ENCODE measurements at places on chromosomes 6 and 20. TPM values are rescaled to one million over a fixed set of nuclear protein-coding genes. Genes with fewer than 3 reads are reported as not detected.
A peak's percentile ranks its signal among the peaks of the same experiment; 100 is the strongest.

Gene CRIP3
- not detected for total RNA-seq

Gene SLC22A23
- 0.81 TPM for total RNA-seq

Gene RNF144B
- total RNA-seq, result 0.05 TPM

Gene TEAD3
- total RNA-seq, result 8.4 TPM

Gene BICRAL
- total RNA-seq, result 4.4 TPM

Gene LHFPL5
- 0.10 TPM for total RNA-seq

DNA sequence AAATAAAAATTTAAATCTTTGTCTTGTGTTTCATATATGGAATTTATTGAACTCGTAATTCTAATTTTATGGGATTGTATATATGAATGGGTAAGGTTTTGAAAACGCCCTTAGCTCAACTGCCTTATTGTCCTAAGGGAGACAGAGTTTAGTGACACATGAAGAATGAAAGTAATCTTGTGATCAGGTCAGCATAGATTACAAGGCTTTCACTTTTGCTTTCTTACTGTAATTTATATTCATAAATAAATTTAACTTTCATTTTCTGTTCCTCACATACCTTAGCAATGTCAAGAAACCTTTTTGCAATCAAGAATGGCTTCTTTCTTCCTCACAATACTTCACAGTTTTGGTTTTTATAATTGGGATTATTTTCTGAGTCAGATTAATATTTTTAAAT lies 14.4 kb downstream of the KPNA5 start:
- no peak for DNase-seq
- peaks cover 11% of the 10 kb centered on the region for H3K36me3 ChIP-seq
- H3K27ac ChIP-seq, result no peak overlapping the region
- H3K4me1 ChIP-seq, result no peaks in the 10 kb centered on the region
- H3K4me3 ChIP-seq, result no peak overlapping the region

DNA sequence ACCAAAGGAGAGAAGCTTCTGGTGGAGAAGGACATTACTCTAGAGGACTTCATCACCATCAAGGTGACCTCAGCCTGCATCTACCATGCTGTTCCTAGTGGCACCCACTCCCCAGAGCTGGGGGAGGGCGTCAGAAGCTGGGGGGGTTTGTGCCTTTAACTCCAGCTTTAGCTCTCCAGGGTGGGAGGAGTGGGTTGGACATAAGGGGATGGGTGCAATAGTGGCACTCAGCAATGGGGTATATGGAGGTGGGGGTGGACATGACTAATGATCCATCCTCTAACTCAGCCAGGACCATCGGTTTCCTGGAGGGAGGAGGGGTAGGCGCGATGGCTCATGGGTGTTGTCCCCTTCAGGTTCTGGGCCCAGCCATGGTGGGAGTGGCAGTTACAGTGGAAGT lies 40.1 kb downstream of the SNRPB start:
- H3K27ac ChIP-seq, result no peak overlapping the region
- no peak overlapping the region for H3K4me3 ChIP-seq
- H3K27me3 ChIP-seq, result no peaks in the 10 kb centered on the region
- DNase-seq, result no peak

DNA sequence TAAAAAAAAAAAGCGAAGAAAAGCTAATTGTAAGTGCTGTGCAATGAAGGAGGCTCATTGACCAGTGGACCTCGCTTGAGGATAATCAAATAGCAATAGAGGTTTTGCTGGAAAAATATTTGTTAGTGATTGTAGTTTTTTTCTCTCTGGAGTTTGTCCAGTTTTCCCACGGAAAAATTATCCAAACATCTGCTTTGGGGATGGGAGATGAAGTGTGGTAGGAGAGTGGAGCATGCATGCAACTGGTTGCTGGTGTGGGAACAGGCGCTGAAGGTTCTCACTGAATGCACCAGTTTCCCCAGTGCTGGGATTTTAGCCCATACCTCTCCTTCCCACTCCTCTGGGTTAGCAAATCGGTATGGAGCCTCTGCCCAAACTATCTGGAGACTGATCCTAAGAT lies 281.7 kb upstream of the TAB2 start:
- no peak overlapping the region for H3K4me3 ChIP-seq
- H3K4me1 ChIP-seq, result peaks cover 17% of the 10 kb centered on the region
- H3K27me3 ChIP-seq, result no peaks in the 10 kb centered on the region
- no peaks in the 10 kb centered on the region for H3K36me3 ChIP-seq
- no peak for DNase-seq

- H3K36me3 ChIP-seq, result no peaks in the 10 kb centered on the region
- DNase-seq, result peak; percentile 24
- H3K27me3 ChIP-seq, result no peaks in the 10 kb centered on the region
- H3K4me3 ChIP-seq, result peak overlapping the region; percentile 67
Observed at GRCh38 chr6:26199773-26200764, 112.8 kb downstream of the HFE start.

DNA sequence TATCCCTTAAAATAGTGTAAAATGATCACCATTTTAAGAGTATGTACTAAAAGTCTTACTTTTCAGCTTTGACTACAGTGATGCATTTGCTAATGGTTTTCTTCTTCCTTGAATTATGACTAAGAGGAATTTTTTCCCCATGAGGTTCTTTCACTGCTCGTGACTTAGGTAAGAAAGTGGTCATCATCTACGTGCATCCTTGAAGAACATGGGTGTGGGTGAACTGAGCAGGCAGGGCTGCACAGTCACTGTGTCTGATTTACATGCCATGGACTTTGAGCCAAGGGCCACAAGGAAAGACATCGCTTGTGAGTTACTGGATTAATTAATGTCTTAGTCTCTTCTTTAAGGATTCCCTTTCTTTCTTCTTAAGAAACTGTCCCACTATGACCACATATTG lies 33.3 kb downstream of the NQO2 start:
- no peaks in the 10 kb centered on the region for H3K36me3 ChIP-seq
- no peaks in the 10 kb centered on the region for H3K27me3 ChIP-seq
- no peak overlapping the region for H3K4me3 ChIP-seq
- no peak for DNase-seq

DNA sequence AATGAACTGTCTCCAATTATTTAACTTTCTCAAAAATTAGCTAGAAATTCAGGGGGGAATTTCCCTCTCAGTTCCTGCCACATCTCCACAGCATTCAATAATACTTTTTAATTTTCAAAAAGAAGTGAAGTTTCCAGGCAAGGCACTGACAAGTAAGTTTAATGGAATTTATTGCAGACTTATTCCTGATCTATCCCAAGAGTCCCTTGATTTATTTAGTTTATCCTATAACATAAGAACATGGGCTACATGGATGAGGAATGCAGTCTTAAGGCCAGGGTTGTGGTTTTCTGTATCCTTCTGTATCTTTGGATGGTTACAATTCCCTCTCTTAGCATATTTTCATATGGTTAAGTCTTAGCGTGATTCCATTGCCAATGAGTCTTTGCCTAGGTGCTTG lies 126.5 kb downstream of the TSHZ2 start:
- H3K4me1 ChIP-seq, result no peaks in the 10 kb centered on the region
- no peak overlapping the region for H3K4me3 ChIP-seq
- H3K27me3 ChIP-seq, result no peaks in the 10 kb centered on the region
- no peaks in the 10 kb centered on the region for H3K36me3 ChIP-seq
- no peak overlapping the region for H3K27ac ChIP-seq

Measured in SJCRH30 (cell line).